Sciatic nerve (tissue), 2 donors: ENCODE measurements at places on chromosomes 7 and 10. TPM values are rescaled to one million over a fixed set of nuclear protein-coding genes. Genes with fewer than 3 reads are reported as not detected.
A peak's percentile ranks its signal among the peaks of the same experiment; 100 is the strongest.

DNA sequence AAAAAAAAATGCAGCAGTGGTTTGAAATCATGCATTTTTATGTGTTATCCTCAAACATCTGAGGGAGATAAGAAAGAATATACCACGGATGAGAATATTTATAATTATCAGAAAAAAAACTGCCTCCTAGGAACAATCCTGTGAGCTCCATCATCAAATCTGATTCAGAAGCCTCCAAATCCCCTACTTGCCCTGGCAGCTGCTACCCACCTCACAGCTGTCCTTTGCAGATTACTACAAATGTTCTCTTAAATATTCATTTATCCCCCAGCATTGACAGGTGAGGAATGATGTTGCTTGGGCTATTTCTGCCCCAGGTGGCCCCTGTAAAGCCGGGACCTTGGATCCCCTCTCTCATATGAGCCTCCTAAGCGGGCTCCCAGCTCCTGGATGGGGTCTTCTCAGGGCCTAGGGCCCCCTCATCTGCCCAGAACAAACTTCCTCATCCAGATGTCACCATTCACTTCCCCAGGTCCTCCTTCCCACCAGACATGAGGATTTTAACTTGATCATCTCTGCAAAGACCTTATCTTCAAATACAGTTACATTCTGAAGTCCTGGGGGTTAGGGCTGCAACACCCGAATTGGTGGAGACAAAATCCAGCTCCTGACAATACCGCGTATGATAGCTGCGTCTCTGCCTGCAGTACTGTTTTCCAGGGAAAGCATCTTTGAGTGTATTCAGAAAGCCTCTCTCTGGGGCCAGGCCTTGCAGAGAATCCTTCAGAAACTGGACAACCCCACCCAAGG is 81.9 kb upstream of the INSIG1 start:
- DNase-seq = peak; percentile 15

DNA sequence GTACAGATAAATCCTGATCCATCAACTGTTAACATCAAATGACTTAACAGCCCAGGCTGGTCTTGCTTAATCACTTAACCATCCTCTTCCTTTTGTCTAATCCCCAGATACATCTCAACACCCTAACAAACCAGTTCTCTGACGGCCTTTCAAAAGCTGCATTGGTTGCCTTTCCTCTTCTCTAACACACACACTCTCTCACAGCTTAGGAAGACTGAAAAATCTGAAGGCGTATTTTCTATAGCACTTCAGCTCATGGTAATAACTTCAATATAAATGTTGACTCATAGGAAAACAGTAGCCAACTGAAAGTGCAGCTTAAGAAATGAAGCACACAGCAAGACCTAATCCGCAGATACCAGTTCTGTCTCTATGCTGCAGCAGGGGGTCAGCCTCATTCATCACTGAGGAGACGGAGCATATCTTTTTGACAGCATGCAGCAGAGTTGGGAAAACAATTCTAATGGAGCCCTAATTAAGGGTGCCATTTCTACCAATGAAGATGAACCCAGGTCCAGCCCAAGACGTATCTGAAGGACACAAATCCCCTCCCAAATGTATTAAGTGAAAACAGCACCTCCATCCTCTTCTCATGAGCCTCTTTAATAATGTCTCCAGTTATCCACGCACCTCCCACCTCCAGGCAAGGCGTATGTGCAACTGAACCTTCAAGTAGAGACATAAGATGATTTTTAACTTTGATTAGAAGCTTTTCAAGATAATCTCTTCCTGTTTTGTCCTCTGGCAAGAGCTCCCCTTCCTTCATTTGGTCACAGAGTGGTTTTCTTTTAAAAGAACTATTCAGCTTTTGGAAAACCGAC is 211.7 kb upstream of the NFE2L3 start:
- DNase-seq = no peak

DNA sequence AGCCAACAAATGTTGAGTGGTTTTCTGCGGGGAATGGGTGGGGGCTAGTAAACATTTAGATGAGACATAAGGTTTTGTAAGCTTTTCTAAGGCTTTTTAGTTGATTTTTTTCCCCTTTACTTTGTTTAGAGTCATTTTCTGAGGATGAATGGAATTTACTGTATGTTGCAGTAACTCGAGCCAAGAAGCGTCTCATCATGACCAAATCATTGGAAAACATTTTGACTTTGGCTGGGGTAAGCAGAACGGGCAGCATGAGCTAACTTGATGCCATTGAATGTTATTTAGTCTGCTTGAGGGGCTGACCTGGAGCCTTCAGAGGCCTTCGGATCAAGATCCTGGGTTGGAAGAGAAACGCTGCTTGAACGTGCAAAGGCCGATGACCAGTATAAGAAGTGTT is 37.3 kb downstream of the FBH1 start:
- no peak for DNase-seq

CALCR gene
- total RNA-seq = 0.62 TPM

ZDHHC16 gene
- total RNA-seq = 32.1 TPM

PRSS1 gene
- 4.7 TPM for total RNA-seq
